BE2C (cell line): ENCODE measurements at places on chromosomes 12 and 14.

DNA sequence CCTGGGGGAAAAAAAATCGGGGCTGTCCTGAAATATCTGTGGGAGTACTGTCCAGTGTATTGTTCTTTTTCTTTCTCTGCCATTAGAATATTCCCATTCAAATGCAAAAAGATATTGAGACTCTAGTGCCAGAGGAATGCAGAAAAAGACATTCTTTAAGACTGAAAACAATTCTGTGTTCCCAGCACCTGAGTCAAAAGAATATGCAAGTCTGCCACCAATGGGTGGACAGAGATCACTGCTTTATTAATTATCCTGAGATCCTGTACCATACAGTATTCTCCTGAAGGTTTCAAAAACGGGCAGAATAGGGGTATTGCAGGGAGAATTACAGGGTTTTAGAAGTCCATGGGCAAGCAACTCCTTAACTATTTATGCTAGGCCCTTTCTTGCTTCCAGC, 361.8 kb downstream of the C12orf50 start:
- DNase-seq = no peak

DNA sequence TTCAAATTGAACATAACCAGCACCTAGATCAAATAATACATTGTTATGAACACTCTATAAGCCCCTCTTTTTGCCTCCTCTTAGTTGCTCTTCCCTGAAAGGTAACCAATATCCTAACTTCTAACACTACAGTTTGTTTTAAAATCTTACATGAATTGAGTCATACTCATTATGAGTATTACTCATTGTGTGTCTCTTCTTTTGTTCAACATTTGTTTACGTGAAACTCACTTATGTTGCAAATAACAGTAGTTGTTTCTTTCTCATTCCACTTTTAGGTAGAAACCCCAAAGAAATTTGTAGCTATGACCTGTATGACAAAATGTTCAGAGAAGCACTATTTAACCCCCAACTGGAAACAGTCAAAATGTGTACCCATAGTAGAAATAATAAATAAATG, 6.6 kb downstream of the LRRC9 start:
- DNase-seq = no peak

- DNase-seq = no peak
Observed at GRCh38 chr12:124338448-124338847, 43.6 kb downstream of the RFLNA start.

DNA sequence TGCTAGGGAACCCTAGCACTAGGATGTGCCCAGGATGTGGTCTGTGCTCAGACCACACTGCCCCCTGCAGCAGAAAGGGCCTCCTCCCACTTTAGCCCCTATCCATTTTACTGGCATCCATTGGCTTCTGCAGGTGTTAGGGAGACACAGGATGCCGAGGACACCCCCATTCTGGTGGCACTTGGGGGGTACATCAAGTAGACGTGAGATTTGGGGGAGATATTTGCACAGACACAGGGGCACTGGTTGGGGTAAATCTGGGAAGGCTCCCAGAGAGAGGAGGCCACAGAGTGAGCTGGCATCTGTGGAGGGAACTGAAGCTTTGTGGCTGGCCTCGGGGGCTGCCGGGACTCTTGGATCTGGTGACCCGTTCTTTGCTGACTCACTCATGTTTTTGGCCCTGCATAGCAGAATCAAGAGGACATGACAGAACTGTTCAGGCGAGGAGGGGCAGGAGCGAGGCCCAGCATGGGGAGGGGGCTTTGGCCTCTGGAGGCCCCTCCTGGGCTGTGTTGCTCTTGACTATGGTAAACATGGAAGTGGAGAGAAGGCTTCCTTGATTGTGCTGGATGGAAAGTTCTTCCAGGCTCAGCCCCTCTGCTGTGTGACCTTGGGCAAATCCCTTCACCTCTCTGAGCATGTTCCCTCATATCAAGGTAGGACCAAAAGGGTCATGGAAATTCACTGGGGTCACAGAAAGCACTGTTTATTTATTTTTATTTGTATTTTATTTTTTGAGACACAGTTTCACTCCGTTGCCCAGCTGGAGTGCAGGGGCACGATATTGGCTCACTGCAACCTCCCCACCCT, 1.8 kb downstream of the PLBD2 start:
- no peak for DNase-seq

DNA sequence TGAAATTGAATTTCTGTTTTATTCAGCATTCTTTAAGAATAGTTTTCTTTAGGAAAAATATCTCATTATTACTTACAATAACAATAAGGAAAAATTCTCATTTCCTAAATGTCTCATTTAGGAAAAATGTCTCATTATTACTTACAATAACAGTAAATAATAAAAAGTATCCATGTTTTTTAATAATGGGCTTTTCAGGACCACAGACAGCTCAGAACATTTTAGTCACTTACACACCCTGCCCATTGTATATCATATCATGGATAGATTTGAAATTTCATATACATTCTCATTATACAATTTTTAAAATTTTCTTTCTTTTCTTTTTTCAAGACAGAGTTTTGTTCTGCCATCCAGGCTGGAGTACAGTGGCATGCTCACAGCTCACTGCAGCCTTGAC, 58.9 kb downstream of the ASCL1 start:
- no peak for DNase-seq

- no peak for DNase-seq
Observed at GRCh38 chr14:89858089-89858488, 96.4 kb downstream of the EFCAB11 start.

- DNase-seq = no peak
Observed at GRCh38 chr12:132228476-132229192, 84.4 kb downstream of the NOC4L start.

DNA sequence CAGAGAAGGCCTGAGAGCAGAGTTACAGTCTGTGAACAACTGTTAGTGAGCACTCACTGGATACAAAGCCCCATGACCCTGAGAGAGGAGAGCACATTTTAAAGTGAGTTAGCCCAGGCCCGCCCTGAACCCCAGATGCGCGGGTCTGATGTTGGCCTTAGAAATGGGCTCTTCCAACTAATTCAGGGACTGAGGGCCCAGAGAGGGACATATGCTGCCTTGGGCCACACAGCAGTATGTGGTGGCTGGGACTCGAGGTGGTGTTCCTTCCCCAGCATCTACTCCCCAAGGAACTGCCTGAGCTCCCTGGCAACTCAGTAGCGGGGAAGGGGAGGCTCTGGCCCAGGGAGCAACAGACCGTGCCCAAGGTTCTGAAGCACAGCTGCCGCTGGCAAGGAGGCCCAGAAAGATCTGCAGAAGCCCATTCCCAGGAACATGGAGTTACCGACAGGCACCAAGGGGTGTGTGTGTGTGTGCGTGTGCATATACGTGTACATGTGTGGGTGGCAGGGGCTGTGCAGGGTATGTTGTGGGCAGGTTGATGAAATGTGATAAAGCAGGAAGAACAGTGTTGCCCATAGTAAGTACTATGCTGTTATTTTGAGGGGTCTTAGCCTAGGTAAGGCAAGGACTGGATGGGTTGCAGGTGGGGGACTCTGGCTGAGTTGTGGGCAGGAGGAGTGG, 40.5 kb downstream of the KRT80 start:
- no peak for DNase-seq

DNA sequence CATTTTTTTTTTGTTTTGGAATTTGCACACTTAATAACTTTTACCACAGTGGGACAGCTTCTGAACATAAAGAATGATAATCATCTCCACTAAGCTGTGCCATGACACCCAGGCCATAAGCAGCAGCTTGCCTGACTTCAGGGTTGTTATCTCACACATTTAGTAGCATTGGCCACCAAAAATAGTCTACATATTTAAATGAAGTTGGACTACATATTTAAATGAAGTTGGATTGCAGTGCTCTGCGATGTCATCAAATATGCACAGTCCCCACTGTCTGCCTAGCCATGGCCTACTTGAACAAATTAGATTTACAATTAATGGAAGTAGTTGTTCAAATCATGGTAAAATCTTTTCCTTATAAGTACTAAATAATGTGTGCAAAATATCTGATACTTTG, 101.0 kb downstream of the KLRB1 start:
- DNase-seq = no peak

DNA sequence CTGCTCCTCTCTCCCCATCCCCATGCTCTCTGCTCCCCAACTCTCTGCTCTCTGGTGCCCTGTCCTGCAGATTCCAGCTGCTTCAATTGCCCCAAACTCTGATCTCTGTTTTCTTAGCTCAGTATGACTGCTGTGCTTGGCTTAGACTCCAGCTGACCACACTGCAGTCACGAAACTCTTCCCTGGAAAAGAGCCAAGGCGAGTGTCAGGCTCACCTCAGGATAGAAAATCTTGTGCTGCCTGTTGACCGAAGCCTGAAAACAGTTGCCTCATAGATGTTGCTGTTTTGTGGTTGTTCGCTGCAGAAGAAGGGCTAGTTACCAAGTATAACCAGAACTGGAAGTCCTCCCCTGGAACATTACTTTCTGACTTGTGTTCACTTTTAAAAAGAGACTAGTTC, 6.7 kb upstream of the STON2 start:
- peak; percentile 30 for DNase-seq

GRCh38 chr14:76640923-76641395, 120.3 kb upstream of the VASH1 start:
- no peak for DNase-seq

DNA sequence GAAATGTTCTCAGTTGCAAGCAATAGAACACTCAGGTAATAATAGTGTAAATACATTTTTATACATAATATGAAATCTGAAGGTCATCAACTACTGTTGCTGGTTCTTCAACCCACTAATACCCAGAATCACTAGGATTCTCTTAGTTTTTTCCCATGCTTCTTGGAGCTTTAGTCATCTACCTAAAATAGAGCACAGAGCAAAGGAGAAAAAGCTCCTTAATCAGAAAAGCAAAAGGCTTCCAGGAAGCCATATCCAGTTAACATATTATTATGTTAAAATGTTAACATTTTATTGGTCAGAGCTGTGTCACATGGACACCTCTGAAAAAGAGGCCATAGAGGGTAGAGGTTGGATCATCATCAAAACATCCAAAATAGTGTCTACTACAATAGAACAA, 57.0 kb downstream of the CCER1 start:
- DNase-seq = no peak

DNA sequence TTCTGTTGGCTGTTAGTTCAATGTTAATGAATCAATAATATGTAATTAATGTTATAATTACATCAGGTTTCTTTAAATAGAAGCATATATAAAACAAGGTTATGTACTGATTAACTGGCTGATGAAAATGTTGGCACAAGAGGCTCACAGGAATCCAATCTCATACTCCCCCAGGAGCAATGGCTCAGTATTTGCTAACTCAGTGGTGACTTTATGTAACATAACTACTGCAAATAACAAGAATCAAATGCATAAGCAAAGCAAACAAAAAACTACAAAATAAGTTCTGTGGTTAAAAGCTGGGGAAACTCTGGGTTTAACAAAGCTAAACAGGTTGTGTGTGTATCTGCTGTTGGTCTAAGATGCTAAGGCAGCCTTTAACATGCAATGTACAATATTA, 27.7 kb upstream of the BBS10 start:
- DNase-seq = no peak

- DNase-seq = no peak
Observed at GRCh38 chr14:73829071-73829470, 22.6 kb upstream of the PTGR2 start.

DNA sequence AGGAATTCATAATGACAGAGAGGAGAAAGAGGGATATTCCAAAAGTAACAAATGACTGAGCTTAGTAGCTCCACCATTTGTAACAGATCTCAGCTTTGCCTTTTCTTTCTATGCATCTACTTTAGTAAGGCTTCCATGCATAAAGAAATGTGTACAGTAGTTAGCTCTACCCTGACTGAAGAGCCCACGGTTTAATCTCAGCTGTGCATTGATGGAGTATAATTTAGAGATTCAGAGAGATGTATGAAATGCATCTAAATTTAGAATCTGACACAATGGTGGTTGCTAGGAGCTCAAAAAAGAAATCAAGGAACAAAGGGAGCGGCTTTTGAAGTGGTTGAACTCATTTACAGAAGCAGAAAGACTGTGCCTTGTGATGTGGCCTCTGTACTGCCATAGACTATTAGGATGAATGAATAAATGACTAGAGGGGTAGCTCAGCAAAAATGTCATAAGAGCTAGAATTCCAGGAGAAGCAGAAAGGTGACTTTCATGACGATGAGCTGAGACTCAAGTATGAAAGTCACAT, 838.6 kb downstream of the RPS29 start:
- no peak for DNase-seq

GRCh38 chr12:54378796-54379397, 5.6 kb downstream of the ZNF385A start:
- DNase-seq = peak; percentile 91

DNA sequence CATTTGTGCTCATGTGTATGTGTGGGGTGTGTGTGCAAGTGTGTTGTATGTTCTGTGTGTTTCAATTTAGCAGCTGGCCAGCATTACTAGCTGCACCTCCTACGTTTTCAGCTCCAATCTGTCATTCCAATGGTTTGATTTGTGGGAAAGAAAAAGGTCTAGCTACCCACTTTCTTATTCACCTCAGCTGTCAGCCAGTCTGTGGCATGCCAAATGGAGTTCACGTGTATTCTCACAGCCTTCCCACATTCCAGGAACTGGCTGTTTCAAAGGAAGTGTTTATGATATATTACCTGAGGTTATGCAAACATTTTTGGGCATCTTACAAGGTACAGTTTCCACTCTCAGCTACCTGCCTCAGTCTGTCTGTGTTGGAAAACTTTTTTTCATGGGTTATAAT, 220.2 kb upstream of the CPNE8 start:
- no peak for DNase-seq

GRCh38 chr12:179131-179884, 34.6 kb downstream of the SLC6A12 start:
- DNase-seq = no peak

GRCh38 chr14:105944632-105945610, 418.5 kb downstream of the TMEM121 start:
- DNase-seq = peak; percentile 89

GRCh38 chr14:101074196-101075024, 170.9 kb upstream of the RTL1 start:
- no peak for DNase-seq

- DNase-seq = no peak
Observed at GRCh38 chr12:52952076-52952801, 3.3 kb downstream of the KRT18 start.

DNA sequence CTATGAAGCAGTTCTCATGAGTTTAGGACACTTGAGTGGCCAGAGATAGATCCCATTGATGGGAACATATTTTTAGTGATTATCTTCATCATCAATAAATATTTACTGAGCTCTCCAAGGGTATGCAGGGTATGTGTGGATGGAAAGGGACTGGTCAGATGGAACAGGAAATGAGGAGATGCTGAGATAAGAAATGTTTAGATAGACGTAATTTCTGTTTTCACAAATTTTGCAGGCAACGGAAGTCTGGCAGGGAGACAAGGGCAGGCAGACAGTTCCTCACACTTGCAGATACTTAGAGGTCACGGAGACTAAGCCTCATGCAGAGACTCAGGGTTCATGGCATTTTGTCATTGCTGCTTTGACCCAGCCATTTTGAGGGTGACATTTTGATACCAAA, 24.3 kb downstream of the BCL2L14 start:
- DNase-seq = no peak
